ENCODE measurements at places on chromosomes 1 and 21.

DNA sequence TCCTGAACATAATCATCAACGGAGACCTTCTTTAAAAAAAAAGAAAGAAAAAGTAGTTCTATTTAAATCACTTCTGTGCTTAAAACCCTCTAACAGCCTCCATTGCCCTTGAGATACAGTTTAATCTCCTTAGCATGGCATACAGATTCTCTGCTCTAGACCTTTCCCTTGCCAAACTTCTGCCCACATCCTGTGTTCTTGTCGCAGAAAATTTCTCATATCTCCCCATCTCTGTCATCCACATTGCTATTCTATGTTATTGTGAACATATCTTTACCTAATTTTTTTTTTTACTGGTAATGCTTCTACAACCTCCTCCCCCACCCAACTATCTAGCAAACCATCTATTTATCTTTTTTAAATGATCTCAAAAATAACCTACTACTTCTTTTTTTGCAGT lies 135.7 kb upstream of the PROX1 start:
- no peak for DNase-seq

DNA sequence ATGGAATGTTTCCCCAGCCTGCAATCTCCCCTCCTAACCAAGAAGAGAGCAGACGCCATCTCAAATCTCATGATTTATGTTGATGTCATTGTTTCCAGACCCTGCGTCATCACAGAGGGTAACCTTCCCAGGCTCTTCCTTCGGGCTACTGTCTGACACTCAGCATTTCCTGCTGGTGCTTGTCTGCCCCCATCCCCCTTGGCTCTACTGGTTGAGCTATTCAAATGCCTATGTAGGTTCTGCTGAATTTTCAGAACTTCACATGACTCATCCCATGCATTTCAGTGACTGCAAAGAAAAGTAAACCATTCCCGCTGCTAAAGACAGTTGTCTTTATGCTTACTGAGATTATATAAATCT lies 24.8 kb upstream of the ITPKB start:
- peak; percentile 28 for DNase-seq

DNA sequence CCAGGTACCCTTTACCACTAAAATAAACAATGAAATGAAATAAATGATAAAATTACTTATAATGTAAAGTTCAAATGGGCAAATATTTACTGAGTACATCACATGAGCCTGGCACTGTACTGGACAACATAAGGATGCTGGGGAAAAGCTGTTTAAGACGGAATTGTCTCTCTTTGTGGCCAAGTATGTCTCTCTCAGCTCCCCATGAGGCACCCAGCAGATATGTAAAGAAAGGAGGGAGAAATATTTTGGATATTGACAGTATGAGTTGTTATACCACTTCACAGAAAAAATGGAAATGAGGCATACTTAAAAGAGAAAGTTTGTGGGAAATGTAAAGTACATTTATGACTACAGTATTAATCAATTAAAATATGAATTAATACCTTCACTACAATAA lies 1.0 kb upstream of the TNFSF4 start:
- DNase-seq: no peak

GRCh38 chr1:39646232-39647081 lies 7.0 kb upstream of the HEYL start:
- DNase-seq: no peak

DNA sequence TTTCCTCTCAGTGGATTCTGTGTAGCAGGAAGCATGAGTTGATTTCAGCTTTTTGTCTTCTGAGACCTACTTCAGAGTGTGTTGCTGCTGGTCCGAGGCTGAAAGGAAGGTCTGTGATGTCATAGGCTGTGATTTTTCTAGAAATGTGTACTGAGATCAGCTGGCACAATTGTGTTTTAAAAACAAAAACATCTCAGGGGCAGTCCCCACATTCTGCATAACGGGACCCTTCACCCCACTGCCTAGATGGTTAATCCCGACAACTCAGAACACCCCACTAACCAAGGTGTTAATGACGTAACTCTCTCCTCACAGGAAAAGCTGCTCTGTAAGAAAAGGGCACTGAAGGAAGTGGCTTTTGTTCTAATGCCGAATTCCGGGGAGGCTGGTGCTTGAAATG lies 59.8 kb upstream of the PPP2R5A start:
- no peak for DNase-seq

DNA sequence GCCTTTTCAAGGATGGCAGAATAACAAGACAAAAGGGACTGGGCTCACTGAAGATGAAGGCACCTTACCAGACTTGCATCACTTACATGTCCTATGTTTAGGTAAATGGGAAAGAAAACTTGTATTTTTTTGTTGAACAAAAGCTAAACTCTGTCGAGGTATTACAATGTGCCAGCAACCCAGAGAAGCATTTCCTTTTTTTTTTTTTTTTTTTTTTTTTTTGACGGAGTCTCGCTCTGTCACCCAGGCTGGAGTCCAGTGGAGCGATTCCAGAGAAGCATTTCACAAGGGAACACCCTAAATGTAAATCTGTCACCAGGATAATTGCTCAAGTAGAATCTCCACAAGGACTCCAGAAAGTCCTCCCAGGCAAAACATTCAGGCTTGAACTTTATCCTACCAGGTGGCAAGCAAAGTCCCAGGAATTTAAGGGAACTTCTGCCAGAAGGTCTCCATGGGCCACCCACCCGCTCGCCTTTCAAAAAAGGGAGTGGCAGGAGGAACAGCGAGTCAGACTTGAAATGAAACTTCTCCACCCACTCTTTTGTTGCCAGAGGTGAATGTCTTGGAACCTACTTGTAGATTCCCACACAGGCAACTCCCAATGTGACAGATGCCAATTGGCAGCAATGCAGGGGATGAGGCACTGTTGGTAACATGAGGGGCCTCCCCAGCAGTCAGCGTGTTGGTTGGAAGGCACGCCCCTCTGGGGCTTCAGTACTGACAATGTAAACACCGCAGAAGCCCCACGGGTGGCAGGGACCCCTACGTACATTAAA lies 125.0 kb downstream of the TIAM1 start:
- no peak for DNase-seq

- no peak for DNase-seq
Observed at GRCh38 chr1:87329526-87330056, 911 bp downstream of the LMO4 start.

DNA sequence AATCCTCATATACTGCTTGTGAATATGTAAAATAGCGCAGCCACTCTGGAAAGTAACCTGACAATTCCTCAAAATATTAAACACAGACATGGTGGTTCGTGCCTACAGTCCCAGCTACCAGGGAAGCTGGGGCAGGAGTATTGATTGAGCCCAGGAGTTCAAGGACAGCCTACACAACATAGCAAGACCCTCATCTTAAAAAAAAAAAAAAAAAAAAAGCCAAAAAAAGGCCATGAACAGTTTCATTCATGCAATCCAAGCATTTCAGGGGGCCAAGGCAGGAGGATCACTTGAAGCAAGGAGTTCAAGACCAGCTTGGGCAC lies 4.6 kb downstream of the USP48 start:
- no peak for DNase-seq

- no peak for DNase-seq
Observed at GRCh38 chr1:92915547-92915946, 45.7 kb downstream of the DIPK1A start.

- no peak for DNase-seq
Observed at GRCh38 chr1:65211331-65211730, 63.3 kb downstream of the AK4 start.

DNA sequence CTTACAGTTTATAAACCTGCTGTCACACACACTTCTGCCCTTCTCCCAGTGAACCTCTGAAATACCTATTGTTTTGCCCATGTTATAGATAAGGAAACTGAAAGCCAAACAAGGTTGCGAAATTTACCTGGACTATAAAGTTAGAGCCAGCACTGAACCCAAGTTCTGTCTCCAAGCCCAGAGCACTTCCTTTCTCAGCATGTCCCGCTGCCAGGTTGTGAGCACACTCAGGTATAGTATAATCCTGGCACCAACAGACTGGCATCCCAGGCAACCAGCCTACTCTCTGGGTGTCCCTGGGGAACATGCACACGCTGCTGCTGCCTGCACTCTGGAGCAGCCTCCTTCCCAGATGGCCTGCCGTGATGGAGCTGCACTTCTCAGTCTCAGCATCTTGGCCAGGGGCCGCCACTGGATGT lies 45.1 kb downstream of the PGBD5 start:
- no peak for DNase-seq

GRCh38 chr1:193260056-193260745 lies 73.8 kb upstream of the B3GALT2 start:
- DNase-seq: no peak

All from NCI-H146 (cell line).